IPS DF 6.9 (cell line): ENCODE measurements at places on chromosomes 2 and 18.

DNA sequence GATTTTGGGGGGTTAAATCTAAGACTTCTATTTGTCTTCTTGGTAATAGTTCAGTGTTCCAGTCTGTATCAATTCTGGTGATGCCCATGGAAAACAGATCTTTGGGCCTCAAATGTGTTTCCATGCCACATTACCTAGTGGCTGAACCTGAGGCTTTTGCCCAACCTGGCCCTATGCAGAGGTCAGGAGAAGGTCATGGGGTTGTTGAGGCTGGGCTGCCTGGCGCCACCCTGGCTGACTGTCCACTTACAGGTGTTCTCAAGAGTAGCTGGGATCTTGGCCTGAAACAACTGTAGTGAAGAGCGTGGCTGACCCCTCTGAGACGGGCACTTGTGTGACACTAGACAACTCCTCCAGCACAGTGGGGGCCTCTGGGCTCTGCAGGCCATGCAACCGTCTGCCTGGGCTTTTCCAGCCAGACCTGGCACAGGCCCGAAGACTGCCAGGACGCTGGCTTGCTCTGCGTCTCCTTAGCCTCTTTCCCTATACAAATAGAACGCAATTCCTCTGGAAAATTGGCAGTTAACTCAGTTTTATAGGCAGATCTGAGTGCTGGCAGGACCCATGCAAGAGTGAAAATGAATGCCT, 127.8 kb downstream of the TRIM43 start:
- DNase-seq: no peak

GRCh38 chr2:30293303-30293921, 62.1 kb downstream of the LBH start:
- no peak for DNase-seq

- no peak for DNase-seq
These were observed 22.4 kb downstream of the ITSN2 start for GRCh38 chr2:24337890-24338289.

DNA sequence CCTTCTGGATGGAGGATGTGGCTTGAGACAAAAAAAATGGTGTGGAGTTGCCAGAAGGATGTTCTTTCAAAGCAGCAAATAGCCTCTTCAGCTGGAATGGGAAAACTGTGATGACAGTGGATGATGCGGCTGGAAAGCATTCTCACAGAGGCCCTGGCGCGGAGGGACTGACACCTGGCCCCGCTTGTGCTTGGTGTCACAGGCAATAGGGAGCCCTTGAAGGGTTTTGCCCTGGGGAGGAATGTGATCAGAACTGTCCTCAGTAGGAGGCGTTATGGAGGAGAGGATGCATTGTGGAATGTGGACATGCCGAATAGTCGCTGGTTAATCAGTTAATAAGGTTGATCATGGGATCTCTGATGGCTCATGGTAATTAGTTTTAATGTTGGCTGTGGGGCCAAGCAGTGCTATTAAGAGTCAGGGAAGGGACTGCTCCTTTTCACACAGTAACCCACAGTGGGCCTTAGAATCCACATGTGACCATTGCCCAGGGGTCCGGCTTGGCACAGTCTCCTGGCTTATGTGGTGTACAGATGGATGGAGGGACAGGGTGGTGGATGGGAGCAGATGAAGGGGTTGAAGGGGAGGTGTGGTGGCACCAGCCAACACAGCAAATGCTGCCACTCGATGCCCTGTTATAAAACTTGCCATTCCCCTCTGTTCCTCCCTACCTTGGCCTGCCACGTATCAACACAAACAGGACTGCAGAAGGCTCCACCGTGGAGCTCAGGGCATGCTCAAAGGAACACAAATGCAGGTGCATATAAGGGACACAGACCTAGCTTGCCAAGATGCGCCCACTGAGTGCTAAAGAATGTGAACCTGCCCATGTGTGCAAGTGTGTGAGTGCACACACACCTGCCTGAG, 71.7 kb downstream of the CIB4 start:
- DNase-seq: no peak

DNA sequence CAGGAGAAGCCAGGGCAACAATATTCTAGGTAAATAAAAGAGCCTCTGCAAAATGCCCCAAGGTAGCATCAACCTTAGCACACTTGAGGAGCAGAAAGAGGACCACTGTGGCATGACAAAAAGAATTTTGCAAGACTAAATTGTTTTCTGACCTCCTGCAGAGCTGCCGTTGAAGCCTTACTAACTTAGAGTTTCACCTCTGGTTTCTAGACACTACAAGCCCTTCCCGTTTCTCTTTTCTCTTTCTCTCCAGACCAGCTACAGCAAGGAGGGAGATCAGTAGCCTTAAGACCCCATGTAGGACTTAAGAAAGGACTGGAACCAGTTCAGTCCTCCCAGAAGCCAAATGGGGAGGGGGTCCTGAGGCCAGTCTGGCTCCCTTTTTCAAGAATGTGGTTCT, 73.3 kb upstream of the SP3 start:
- DNase-seq: no peak
